8988T (cell line): ENCODE measurements at places on chromosomes 3 and 15.

DNA sequence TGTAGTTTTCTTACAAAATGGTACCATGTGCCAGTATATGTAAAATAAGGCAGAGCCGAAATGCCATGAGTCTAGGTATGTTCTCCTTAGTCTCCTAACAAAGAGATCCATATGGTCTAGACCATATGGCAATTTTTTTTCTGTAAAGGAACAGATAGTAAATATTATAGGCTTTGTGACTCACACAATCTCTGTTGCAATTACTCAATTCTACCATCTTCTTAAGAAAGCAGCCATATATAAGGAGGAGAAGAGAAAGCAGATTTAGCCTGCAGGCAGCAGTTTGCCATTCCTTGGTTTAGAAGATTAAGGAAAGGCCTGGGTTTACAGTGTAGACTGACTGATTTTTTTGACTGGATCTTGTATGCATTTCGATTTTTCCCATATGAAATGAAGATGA is 16.3 kb upstream of the BBX start:
- no peak for DNase-seq

DNA sequence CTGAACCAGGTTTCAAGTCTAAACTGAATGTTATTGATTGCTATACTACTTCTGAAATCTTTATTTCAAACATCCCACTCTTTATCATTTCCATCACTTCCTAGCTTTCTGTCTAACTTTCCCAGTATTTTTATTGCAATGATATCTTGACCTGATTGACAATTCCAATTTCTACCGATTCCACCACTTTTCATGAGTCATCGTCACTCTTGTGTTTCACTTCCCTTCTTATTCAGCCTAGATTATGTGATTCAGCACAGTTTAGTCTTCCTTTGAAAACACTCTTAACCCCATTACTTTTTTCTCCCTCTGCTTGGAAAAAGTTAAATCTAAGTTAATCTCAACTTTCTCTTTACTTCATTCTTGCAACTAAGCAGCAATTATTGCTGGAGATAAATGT is 62.6 kb downstream of the SLC7A14 start:
- no peak for DNase-seq

GRCh38 chr15:100191161-100191560 is 150.6 kb downstream of the ADAMTS17 start:
- DNase-seq = no peak

DNA sequence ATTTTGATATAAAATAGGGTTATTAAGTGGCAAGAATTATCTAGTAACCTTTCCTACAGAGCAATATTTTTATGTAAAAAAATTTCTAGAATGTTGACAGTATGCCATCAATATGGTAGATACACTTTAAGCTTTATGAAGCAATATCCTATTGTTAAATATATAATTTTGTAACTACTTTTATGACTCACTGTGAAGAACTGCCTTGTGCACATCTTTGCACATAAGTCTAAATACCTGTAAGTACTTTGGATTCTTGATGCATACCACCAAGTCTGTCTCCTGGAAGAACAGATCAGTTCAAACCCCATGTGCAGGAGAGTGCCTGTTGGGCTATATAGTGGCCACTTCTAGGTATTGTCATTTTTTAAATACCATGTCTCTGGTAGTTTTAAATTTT is 205.7 kb upstream of the EIF1B start:
- no peak for DNase-seq

DNA sequence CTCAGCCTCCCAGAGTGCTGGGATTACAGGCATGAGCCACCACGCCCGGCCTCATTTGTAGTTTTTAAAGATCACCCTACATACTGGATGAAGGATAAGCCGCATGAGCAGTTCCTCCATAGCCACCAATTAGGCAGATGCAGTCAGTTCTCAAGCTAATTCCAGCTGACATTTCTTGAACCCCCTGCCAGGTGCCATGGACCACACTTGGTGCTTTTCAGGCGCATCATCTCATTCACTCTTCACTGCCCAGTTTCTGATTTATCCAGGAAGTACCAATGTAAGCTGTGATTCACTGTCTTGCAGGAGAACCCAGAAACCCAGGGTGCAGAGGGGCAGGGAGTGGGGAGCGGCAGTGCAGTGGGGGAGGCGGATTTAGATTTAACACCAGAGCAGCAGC is 56.5 kb upstream of the RASA2 start:
- no peak for DNase-seq

- no peak for DNase-seq
These were observed 34.7 kb downstream of the PIK3CA start for GRCh38 chr3:179182902-179183301.

- DNase-seq = no peak
These were observed 311.0 kb downstream of the WDR72 start for GRCh38 chr15:53448232-53449015.

- no peak for DNase-seq
These were observed 204.4 kb upstream of the TGFBR2 start for GRCh38 chr3:30401971-30402370.

DNA sequence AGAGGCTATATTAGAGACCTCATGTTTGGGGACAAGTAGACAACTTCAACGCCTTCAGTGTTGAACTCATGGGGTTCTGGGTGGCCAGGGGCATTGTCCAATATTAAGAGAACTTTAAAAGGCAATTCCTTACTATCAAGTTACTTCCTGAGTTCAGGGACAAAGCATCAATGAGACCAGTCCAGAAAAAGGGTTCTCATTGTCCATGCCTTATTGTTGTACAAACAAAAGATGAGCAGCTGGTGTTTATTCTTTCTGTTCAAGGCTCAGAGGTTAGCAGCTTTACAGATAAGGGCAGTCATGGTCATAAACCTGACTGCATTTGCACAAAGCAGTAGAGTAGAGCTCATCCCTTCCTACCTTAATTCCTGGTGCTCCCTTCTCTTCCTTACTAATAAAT is 18.5 kb upstream of the PDHB start:
- no peak for DNase-seq

- DNase-seq = no peak
These were observed 11.7 kb downstream of the MAP1A start for GRCh38 chr15:43529141-43529540.

DNA sequence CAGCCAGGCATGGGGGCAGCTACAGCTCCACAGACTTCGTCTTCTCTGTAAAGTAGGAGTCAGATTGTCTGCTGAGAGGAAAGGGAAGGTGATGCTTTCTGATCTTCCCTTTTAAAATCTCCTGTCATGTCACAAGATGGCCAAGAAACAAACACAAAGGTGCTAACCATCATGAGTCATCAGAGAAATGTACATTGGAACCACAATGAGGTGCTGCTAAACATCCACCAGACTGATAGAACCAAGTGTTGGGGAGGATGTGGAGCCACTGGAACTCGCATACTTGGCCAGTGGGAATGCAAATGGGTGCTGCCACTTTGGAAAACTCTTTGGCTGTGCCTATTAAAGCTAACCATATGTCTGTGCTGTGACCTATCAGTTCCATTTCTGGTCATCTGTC is 268.8 kb downstream of the SLCO3A1 start:
- no peak for DNase-seq

DNA sequence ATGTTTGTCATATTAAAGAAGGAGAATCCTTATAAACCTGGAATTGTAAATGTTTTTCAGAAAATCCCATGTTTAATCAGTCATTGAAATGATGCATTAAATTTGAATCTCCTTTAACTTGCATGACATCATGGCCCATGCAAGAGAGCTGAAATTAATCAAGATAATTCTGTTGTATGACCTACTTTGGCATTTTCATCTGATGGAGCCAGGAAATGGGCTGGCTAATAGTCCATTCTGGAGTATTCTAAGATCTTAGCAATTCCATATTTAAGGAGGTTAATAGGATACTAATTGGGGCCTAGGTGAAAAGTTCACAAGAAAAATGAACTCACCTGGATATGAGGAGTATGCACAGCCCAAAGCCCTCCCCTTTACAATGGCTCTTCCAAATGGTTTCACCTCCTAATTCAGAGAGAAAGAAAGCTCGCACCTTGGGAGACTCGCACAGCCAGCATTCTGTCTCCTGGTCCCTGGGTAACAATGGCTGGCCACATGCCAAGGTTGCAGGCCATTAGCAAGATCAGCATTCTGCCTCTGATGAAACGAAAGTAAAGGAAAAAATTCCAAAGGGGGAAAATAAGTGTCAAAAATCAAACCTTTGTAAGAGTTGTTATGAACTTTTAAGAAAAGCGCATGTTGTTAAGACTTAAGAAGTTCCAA is 786.4 kb downstream of the MCTP2 start:
- DNase-seq = no peak

- no peak for DNase-seq
These were observed 70.0 kb upstream of the HEG1 start for GRCh38 chr3:125125821-125126245.

- no peak for DNase-seq
These were observed 47.6 kb downstream of the MBNL1 start for GRCh38 chr3:152316318-152316717.

DNA sequence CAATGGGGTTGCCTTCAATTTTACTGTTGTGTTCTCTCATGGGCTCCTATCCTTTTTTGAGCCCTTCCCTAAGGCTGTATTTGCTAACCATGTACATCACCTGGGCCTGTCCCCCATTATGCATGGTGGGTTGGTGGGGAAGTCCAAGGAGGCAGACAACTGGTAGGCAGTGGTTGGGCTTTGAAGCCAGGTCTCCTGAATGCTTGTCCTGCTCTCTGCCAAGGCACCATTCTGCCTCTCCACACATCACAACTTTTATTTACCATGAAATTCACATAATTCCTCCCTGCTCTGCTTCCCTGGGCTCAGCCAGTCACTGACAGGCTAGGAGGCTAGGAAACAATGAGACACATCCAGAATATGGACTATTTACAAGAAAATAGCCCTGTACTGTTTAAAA is 41.0 kb upstream of the COPB2 start:
- no peak for DNase-seq

DNA sequence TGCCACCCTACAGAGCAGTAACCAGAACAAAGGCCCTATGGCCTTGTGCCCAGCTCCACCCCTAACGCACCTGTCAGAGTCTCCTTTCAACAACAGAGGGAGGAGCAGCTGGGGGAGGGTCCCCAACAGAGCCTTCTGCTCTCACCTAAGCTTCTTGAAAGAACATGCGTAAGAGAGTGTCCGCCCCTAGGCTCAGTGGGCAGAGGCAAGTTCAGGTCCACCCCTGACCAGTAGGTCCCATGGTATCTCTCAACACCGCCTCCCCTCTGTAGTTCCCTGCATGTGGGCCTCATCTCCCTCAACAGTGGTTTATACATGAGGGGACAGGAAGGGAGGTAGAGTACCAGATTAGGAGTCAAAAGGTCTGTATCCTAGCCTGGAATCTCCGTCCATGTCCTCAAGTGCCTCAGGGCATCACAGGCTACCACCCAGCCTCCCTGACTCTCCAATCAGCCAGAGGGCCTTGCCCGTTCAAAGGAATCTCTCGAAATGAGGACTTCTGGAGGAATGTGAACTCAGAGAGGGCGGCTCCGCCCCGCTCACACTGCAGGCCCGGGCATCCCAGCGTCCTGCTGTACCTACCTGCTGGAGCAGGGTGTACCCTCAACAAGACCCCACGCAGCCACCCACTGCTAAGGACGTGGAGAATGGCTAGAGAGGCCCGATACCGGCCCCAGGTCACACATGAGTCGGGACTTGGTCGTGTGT is 680 bp downstream of the POC1A start:
- no peak for DNase-seq

GRCh38 chr3:113287111-113287802 is 75.9 kb downstream of the BOC start:
- no peak for DNase-seq

- DNase-seq = no peak
These were observed 23.2 kb downstream of the CFAP92 start for GRCh38 chr3:128970740-128971047.

GRCh38 chr3:70264122-70264780 is 48.2 kb downstream of the MDFIC2 start:
- DNase-seq = no peak

- DNase-seq = no peak
These were observed 38.1 kb upstream of the IQSEC1 start for GRCh38 chr3:13111173-13111872.

- DNase-seq = no peak
These were observed 47.3 kb downstream of the CLDN11 start for GRCh38 chr3:170465955-170466354.

- DNase-seq = no peak
These were observed 23.0 kb downstream of the KY start for GRCh38 chr3:134627831-134628230.

- no peak for DNase-seq
These were observed 249.8 kb downstream of the POLQ start for GRCh38 chr3:121295979-121296378.

GRCh38 chr3:186094271-186094670 is 14.6 kb downstream of the ETV5 start:
- DNase-seq = no peak

GRCh38 chr3:99562138-99562537 is 76.3 kb upstream of the COL8A1 start:
- no peak for DNase-seq

GRCh38 chr3:138349926-138350665 is 1.7 kb downstream of the MRAS start:
- no peak for DNase-seq

GRCh38 chr15:75732809-75733451 is 20.3 kb upstream of the CSPG4 start:
- DNase-seq = no peak

- DNase-seq = no peak
These were observed 5.9 kb downstream of the ATP8B4 start for GRCh38 chr15:50113187-50113505.

GRCh38 chr3:105956306-105956705 is 87.5 kb upstream of the CBLB start:
- DNase-seq = no peak

- DNase-seq = no peak
These were observed 21.1 kb upstream of the CORO2B start for GRCh38 chr15:68557469-68558317.

DNA sequence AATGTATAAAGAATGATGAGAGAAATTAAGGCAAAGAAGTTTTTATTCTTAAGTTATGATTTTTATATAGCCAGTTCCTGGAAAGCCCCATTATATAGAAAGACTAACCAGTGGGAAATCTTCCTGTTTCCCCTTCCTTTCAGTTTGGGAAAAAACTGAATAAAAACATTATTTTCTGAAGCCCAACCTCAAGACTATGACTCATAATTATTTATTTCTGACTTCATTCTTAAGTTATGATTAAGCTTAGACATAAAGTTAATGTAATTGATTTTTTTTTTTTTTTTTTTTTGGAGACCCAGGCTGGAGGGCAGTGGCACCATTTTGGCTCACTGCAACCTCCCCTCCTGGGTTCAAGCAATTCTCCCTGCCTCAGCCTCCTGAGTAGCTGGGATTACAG is 55.8 kb downstream of the TRPC1 start:
- no peak for DNase-seq

DNA sequence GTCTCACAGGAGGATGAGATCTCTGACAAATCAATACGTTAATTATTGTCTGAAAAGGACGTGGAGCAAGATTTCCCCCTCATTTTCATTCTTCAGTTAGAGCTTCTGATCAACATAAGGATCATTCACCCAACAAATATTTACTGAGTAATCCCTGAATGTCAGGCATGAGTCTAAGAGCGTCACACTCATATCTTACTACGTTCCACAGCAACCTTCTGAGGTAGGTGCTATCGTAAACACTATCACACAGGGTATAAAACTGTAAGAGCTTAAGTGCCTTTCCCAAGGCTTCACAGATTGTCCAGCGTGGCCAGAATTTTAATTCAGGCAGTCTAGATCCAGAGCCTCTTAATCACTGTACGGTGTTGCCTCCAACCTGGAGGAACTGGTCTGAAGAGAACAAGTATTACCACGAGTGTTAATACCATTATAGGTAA is 10.6 kb upstream of the TM4SF1 start:
- DNase-seq = no peak
